Muscle of leg (tissue), 16 donors: ENCODE measurements at places on chromosomes 3 and 15. TPM values are rescaled to one million over a fixed set of nuclear protein-coding genes. Genes with fewer than 3 reads are reported as not detected.

The RTF1 gene
- polyA plus RNA-seq, result 39.7 TPM

The LARP6 gene
- 12.3 TPM for polyA plus RNA-seq

The SMARCC1 gene
- 62.1 TPM for polyA plus RNA-seq

The FOXB1 gene
- not detected for polyA plus RNA-seq

The SLC25A20 gene
- polyA plus RNA-seq, result 15.6 TPM

DNA sequence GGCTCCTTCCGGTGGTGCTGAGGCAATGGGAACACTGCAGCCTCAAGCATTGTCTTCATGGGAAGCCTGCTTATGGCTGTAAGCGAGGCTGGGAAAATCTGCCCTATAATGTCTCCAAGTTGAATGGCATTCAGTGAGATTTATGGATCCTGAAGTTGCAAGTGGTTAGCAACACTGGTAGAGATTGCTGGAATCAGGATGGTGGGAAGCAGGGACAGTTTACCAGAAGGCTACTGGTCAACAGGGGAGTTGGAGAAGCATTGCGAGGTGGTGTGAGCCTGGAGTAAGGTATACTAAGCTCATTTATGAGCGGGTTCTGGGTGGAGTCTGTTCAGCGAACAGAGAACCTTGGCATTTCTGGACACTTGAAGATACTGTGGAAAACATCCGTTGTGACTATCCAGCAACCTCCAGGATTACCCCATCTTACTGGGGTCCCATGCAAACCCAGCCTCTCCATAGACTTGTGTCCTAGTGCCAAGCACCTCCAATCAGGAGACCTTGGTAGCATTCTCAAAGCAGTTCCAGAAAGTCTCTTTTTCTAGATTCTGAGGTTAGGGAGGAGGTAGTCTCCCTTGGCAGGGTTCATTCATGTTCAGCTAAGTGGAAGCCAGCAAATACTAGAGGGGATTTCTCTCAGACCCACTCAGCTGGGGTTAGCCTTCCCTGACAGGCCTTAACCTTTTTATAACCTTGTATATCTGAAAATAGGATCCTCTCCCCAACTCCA, 7.3 kb downstream of the RPSA start:
- no peak for DNase-seq

- peak; percentile 87 for DNase-seq
These were observed 73.7 kb upstream of the DLG1 start for GRCh38 chr3:197372047-197372661.

GRCh38 chr3:130383424-130383823, 38.0 kb downstream of the COL6A5 start:
- no peak for DNase-seq

- DNase-seq, result peak; percentile 44
These were observed 45.9 kb downstream of the IQCH start for GRCh38 chr15:67300266-67301025.

DNA sequence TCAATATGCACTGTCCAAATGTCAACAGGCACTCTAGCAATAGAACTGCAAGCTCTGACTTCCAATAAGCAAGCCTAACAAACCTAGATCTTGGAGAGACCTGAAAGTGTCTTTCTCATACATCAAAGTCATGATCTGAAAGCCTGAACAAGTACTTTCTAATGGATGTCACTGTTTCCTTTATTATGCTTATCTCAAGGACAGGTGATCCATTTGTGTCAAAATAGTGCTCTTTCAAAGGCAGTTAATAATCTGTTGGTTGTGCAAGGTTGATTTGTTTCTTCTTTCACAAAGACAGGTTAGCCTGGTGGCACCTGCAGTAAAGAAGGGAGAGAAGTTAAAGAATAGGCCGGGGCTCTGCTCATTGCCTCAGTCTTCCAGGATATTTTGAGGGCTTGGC, 146.8 kb downstream of the EPHB1 start:
- DNase-seq, result no peak

- DNase-seq, result no peak
These were observed 274.9 kb upstream of the DCBLD2 start for GRCh38 chr3:99176169-99176964.
